ENCODE measurements at places on chromosomes 2 and 18.

DNA sequence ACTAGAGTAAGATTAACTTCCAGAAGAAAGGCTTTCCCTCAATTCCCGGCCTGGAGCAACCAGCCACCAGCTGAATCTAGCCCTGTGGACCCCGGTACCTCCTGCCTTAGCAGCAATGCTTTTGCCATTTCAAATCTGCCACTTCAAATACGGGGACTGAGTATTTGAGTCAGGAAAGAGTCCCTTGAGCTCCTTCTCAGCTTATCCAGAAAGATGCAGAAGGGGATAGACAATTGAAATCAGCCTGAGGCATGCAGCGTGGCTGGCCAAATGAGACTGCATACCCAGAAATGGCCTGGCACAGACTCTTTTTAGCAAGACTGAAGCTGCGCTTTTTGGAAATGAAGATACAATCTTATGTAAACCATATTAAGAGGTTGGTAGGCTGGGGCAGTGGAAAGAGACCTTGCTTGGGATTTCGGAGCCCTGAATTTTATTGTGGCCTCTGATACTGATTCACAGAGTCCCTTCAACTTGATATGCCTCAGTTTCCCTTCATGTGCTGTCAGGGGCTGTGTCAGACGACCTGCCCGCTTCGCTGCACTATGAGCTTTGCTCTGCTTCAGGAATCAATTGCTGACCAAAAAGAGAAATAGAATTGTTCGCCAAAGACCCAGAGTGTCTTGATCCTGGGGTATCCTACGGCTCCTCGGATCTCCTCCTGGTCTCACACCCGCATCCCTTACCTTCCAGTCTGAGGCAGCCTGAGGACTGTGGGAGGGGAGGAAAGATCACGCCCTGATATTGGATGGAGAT lies 1.0 kb downstream of the MATN3 start:
- DNase-seq, result no peak

DNA sequence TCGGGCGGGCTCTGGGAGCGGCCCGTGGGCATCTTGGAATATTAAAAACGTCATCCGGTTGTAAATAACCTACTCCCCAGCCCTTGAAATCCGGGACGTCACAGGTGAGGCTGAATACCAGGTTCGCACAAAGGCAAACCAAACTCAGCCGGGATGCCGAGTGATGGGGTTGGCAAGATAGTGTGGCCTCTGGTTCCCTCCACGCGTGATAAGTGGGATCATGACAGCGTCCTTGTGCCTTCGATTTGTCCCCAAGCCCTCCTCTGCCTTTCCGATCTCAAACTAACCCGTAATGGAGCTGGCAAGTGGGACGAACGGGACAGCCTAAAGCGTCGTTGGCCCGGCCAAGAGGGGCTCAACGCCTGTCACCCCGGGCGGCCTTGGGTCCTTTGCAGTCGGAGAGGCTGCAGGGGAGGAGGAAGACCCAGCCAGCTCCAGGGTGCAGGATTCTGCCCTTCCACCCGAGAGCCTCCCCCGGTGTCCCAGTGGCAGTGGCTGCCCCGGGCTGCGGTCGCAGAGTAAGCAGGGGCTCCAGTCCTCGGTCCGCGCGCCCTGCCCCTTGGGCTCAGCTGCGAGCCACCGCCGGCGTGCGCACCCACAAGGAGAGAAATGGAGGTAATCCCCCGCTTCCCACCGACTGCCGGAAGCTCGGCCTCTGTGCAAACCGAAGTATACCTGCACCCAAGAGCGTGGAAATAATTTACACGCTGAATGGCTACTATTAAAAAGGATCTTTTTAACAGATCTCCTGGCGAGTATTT lies 13.4 kb upstream of the PAX3 start:
- DNase-seq, result no peak

- DNase-seq, result no peak
These were observed 156.0 kb downstream of the SEPTIN10 start for GRCh38 chr2:109457794-109458193.

GRCh38 chr2:181626671-181627070 lies 30.2 kb downstream of the CERKL start:
- no peak for DNase-seq

- no peak for DNase-seq
These were observed 208.5 kb upstream of the NRP2 start for GRCh38 chr2:205473791-205474190.

GRCh38 chr2:200376513-200377354 lies 70.2 kb downstream of the SPATS2L start:
- DNase-seq, result no peak

DNA sequence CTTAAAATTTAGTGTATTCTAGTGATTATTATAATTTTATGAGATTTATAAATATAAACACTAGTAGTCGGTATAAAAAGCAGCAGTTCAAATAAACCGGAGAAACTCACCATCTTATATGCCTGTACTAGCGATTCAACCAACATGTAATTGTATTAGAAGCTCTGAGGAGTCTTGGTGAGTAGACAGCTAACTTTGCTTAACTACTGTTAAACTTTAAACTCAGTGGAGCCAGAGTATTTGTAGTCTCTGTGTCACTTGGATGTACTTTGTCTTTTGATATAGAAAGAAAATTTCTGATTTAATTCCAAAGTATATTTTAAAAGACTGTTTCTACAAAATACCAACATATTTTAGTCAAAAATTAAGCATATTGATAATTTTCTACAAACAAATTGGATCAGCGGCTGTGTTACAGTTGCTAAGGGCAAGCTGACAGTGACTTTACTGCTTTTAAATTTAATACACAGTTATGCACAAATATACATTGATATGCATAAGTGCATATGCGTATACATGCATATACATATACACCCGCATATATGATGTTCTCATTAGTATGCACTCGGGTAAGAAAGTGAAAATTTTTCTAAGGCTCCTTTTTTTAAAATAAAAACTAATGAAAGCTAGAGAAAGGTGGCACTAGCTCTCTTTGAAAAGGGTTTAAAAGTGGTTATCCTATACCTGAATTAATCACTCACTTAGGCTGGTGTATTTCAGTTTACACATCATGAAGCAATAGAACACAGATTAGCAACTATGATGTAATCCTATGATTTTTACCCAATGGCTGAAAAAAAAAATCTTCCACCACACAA lies 374.5 kb downstream of the NCKAP5 start:
- no peak for DNase-seq

DNA sequence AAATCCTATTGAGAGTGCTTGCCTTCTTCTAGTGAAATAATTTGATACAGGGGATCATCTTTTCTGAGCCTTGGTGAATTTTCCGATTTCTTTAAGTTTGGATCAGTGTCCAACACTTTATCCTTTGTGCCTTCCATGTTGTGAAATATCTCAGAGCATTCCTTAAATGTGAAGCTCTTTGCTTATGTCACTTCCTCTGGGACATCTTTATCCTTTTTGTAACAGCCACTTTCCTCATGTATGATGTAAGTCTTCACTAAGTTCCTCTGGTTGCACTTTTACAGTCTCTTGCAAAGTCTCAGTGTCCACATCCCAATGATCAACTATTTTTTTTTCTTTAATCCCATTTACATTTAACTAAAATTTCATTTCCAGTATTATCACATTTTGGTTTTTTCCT lies 254.2 kb downstream of the EN1 start:
- no peak for DNase-seq

DNA sequence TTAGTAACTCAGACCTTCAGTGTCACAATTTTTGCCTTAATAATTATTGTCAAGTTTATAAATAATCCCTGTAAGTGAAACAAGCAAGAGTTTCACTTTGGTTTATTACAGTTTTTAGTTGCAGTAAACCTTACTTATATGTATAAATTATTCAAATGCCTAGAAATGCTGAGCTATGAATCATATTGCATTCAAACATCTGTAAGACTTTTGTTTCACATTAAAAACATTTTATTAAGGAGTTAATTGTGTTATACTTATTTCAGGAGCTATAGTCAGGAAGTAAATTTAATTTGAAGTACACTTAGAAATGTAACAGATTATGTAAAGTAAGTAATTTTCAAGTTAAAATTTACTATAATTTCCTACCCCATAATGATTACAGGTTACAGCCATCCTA lies 3.9 kb upstream of the ETAA1 start:
- no peak for DNase-seq

GRCh38 chr18:9177031-9177430 lies 40.5 kb downstream of the ANKRD12 start:
- DNase-seq, result no peak

- no peak for DNase-seq
These were observed 115.7 kb upstream of the FHL2 start for GRCh38 chr2:105514576-105514975.

GRCh38 chr18:4236940-4237663 lies 218.0 kb downstream of the DLGAP1 start:
- DNase-seq, result no peak

GRCh38 chr2:33336036-33336625 lies 140.3 kb upstream of the RASGRP3 start:
- no peak for DNase-seq

DNA sequence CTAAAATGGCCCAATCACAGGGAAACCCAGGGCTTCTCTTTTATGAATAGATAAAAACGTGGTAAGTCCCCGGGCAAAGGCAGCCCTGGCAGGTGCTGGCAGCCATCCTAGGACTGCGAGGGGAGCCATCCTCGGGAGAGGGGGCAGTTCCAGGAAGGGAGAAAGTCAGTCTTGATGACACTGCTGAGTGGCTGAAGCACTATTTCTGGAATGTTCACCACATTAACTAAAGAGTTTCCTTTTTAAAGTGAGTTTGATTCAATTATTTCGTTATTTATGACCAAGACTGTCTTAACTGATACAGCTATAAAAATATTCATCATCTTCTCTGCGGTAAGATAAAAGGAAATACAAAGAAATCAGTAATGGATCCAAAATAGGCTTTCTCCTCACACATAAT lies 20.4 kb downstream of the TTR start:
- DNase-seq, result no peak

GRCh38 chr2:58594175-58594574 lies 353.1 kb upstream of the FANCL start:
- no peak for DNase-seq

DNA sequence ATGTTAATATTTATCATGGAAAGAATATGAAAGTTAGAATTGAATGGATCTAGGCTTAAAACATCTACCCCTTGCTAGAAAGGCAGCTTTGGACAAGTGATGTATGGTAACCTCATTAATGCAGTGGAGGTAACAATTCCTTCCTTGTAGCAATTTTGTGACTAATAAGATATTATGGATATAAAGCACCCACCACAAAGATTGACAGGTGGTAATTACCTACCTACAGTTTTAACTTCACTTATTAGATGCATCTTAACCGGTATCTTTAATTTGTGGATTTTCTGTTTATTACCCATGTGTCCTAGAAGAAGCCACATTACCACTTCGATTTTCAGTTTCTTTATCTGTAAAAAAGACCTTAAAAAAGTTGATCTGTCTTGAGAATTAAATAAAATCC lies 367.0 kb downstream of the DSC3 start:
- DNase-seq, result no peak

DNA sequence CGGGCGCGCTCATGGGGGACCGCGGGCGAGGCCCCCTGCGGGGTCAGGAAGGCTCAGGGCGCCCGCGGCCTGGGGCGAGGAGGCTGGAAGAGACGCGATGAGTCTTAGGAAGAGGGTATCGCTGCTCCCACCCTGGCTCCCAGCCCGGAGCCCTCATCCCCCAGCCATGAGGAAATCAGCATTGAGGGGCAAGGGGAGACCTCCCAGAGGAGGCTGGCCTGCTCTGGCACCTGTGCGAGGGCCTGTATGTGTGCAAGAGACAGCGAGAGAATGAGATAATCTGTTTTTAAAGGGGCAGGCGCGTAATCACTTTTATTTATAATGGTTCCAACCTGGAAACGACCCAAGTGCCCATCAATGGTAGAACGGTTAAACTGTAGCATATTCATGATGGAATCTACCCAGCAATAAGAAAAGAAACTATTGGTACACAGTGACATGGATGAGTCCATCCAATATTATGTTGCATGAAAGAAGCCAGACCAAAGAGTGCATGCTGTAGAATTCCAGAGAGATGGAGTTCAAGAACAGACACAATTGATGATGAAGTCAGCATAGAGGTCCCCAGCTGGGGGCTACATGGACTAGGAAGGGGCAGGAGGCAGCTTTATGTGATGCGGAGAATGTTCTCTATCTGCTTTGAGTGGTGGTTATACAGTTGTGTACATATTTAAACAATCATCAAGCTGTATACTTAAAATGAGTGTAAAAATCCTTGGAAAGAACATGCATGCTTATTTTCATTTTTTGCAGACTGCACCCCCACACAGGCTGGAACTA lies 14.4 kb downstream of the FBXO41 start:
- no peak for DNase-seq

DNA sequence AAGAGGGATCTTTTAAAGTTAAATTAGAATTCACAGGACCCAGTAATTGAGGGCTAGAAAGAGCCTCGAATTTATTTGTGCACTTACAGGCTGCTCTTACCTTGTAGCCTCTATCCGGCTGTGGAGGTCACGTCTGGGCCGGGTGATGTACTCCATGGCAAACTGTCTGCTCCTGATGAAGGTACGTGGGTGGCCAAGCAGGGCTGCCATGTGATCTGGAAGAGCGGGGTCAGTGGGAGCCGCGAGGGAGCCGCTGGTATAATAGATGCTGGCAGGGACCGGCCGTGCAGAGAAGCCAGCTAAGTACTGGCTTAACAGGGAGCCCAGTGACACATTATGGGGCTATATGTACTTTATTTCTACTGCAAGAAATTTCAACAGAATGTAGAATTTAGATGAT lies 59.2 kb downstream of the ADI1 start:
- DNase-seq, result no peak

- DNase-seq, result peak; percentile 4
These were observed 746 bp upstream of the IL37 start for GRCh38 chr2:112910219-112910618.
